ENCODE measurements at places on chromosomes 11 and 22.

DNA sequence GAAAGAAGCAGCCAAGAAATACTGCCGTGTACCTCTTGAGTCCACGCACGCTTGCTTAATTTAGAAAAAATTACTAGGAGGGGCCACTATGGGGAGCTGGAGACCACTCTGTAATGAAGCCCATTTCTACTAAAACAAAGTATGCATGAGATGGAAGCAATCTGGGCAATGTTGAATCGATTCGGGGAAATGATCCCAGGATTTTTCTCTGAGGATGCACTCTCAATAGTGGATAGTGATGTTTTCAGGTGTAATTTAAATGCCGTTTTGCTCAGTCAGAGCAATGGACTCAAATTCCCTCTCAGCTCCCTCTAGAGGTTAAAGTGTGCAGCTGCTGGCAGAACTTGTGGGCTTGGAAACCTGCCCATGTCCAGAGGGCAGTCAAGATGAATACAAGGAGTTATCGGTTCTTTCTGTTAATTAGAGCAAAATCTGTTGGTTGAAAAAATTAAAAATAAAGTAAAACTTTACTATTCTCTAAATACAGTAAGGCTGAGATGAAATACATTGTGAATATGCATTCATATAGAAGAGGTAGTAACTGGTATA, 64.1 kb downstream of the ME3 start:
- DNase-seq, result peak; percentile 72

- no peak for DNase-seq
Measured at GRCh38 chr22:32794449-32795213, 6.9 kb upstream of the TIMP3 start.

GRCh38 chr22:27766679-27767078, 34.9 kb downstream of the MN1 start:
- no peak for DNase-seq

- DNase-seq, result no peak
Measured at GRCh38 chr11:111049131-111049530, 196.4 kb upstream of the POU2AF2 start.

GRCh38 chr11:44542372-44542771, 23.1 kb upstream of the CD82 start:
- DNase-seq, result no peak

GRCh38 chr11:73972620-73973449, 9.8 kb downstream of the UCP2 start:
- no peak for DNase-seq

DNA sequence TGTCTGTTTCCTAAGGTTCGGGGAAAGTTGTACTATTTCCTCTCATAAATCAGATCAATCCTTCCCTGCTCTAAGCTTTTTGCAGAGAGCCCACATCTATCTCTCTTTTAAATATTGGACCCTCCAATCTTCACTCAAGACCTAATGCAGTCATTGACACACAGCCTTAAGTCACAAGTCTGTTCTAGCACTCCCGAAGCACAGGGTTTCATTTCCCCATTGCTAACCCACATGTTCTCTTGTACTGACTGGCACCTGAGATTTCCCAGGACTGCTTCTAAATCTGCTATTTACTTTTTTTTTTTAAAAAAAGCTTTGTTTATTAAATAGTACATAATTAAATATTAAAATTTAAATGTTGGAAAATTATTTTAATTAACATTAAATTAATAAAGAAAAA, 674.7 kb downstream of the TBC1D22A start:
- DNase-seq, result no peak

- no peak for DNase-seq
Measured at GRCh38 chr22:50488886-50489285, 2.2 kb downstream of the MIOX start.

- DNase-seq, result no peak
Measured at GRCh38 chr22:29122041-29122440, 49.2 kb downstream of the KREMEN1 start.

DNA sequence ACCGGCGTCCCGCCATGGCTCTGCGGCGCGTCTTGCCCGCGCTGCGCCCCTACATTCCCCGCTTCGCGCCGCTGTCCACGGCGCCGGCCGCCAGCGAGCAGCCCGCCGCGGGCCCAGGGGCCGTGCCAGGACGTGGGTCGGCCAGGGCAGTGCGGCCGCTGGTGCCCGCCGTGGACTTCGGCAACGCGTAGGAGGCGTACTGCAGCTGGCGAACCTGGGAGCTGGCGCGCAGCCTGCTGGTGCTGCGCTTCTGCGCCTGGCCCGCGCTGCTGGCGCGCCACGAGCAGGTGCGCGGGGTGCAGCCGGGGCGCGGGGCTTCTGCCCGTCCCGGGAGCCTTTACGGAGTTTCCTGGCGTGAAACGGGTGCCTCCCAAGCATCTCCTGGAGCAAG, 20.1 kb downstream of the DGCR6L start:
- DNase-seq, result peak; percentile 29

- no peak for DNase-seq
Measured at GRCh38 chr22:33114565-33114964, 56.4 kb upstream of the SYN3 start.

DNA sequence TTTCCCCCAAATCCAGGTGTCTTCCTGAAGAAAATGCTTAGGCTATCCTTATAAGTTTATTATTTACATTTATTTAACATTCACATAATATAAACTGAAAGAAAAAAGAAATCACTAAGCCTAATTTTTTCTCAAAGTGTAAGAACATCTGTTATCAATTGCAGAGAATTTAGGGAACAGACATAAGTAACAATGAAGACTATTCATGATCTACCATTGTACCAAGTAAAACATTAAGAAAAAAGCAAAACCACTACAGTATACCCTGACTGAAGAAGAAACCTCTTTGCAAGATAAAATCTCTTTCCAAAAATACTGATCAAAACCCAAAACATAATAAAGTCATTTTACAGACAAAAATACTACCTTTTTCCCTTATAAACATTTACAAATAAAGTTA, 60.5 kb downstream of the NUP98 start:
- DNase-seq, result no peak
